Amniotic epithelial cell (primary cell): ENCODE measurements at places on chromosomes 16 and 17.

- DNase-seq: no peak
These were observed 839 bp downstream of the PLD2 start for GRCh38 chr17:4807605-4808377.

- no peak for DNase-seq
These were observed 1.8 kb upstream of the CDRT4 start for GRCh38 chr17:15469260-15469659.

- DNase-seq: no peak
These were observed 2.5 kb downstream of the TAX1BP3 start for GRCh38 chr17:3665834-3666233.

- no peak for DNase-seq
These were observed 10.5 kb upstream of the METRNL start for GRCh38 chr17:83068641-83069570.

DNA sequence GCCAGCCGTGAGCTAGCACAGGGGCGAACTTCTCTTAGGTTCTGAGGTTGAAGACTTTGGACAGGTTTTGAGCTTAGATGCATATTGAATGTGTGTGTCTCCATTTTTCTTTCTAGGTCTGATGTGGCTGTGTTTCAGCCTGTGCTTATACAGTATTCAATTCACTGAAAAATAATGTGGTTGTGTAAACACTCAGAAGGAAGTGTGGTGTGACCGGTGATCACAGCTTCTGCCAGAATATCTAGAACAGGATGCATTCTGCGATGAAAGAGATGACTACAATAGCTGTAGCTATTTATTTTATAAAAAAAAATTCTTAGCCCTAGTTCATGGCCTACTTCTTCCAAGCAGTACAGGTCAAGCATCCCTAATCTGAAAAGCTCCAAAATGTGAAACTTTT lies 64.4 kb downstream of the MAP2K6 start:
- DNase-seq: no peak

DNA sequence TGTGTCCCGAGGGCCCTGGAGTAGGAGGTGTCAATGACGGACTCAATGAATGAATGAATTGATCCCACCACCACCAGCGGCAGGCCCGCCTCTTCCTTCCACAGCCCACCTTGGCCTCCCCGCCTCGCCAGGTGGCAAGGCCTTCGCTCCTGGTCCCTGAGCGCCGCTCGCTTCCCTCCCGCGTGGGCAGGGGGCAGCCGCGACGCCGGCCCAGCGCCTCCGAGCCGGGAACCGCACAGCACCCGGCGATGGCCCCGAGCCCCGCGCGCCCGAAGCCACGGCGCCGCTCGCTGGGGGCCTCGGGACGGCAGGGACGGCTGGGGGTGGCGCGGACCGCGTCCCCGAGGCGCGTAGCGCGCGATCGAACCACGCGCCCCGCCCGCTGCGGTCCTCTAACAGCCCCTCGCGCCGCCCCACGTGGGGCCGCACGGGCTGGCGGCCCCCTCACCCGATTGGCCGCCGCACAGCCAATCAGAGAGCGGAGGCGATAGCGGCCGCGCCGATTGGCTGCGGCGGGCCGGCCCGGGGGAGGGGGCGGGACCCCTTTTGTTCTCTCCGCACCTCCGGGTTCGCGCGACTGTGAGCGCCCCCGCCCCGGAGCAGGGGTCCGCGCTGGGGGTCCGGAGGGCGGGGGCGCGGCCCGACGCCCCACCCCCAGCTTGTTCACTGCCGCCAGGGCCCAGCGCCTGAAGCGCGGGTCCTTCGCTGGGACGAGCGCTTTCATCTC lies 31.4 kb downstream of the ACTG1 start:
- peak; percentile 44 for DNase-seq

DNA sequence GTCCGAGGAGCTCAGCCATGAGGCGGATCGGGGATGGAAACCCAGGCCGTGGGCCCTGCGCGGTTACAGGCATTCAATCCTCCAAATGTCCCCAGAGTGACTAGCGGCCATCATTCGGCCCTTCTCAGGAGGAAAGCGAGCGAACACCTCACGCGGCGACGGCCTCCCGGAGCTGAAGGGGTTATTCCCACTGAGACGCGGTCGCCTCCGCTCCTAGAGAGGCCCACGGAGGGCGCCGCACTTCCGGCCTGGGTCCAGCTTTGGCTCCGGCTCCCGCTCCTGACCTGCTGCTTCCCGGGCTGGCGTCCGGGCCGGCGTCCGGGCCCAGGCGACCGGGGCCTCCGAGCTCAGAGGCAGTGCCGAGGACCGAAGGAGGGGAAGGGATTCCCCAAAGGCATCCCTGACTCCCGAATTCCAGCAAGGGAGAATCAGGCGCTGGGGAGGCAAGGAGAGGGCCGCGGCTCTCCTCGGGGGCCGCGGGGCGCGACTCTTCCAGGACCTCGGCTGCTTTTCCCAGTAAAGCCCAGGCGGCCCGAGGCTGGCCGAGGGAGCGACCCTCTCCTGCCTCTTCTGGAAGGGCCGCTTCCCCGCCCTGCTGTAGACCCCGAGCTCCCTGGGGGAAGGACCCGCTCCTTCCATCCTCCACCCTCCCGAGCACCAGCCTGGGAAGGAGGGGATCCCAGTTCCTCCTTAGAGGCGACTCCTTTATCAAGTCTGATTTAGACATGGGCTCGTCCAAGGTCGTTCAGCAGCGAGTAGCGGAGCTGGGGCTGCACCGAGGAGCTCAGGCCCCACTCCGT lies 18.6 kb upstream of the ZNF629 start:
- peak; percentile 78 for DNase-seq

- no peak for DNase-seq
These were observed 8.0 kb upstream of the HES7 start for GRCh38 chr17:8131844-8132441.

- no peak for DNase-seq
These were observed 28.2 kb downstream of the ST3GAL2 start for GRCh38 chr16:70410734-70411133.

GRCh38 chr16:70646260-70647241 lies at the start of gene IL34:
TSS of gene IL34 (plus strand) at chr16:70646559. CDS start at chr16:70646948, 389 bp downstream.
- DNase-seq: no peak

- no peak for DNase-seq
These were observed 172.2 kb downstream of the ANKFN1 start for GRCh38 chr17:56325313-56326000.
